ENCODE measurements at places on chromosomes 5 and 9. TPM values are rescaled to one million over a fixed set of nuclear protein-coding genes. Genes with fewer than 3 reads are reported as not detected.
A peak's percentile ranks its signal among the peaks of the same experiment; 100 is the strongest.

PDGFRB gene
- total RNA-seq: 56.0 TPM

FGF1 gene
- 2.5 TPM for total RNA-seq

CTXN3 gene
- 0.61 TPM for total RNA-seq

TMEM252 gene
- total RNA-seq: not detected

DNA sequence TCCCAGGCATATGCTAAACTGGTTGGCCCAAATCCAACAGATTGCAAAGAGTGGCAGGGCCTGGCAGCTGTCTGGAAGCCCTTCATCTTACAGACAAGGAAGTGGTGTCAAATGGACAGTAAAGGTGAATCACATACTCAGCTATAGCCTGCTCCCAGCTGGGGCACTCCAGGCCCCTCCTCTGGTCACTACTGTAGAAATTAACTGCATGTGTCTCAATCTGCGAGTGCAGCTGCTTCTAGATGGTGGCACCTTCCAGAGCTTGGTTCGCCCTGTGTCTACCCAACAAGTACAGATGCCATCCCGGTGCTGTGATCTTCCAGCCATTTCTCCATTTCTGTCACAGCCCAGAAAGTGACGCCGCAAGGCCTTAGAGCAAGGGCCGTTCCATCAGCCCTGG lies 50.2 kb downstream of the OTULIN start:
- peaks cover 15% of the 10 kb centered on the region for H3K4me1 ChIP-seq
- H3K27me3 ChIP-seq: no peaks in the 10 kb centered on the region
- H3K36me3 ChIP-seq: peaks cover 80% of the 10 kb centered on the region
- peak overlapping the region; percentile 71 for H3K27ac ChIP-seq
- DNase-seq: no peak

DNA sequence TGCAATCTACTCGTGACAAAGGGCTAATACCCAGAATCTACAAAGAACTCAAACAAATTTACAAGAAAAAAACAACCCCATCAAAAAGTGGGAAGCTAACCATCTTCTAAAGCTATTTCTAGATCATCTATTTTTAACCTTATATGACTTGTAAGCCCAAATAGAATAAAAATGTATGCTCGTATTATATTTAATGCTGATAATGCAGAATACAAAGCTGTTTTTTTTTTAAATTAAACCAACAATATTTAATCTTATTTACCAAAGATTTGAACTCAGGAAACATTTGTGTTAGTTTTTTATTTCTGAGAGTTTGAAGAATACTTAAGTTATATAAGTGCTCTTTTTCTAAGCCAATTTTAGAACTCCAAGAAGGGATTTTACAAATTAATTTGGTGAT lies 652.1 kb downstream of the LRRC70 start:
- no peak overlapping the region for H3K4me3 ChIP-seq
- DNase-seq: no peak
- no peak overlapping the region for H3K27ac ChIP-seq
- no peaks in the 10 kb centered on the region for H3K27me3 ChIP-seq
- no peaks in the 10 kb centered on the region for H3K36me3 ChIP-seq
- H3K4me1 ChIP-seq: no peaks in the 10 kb centered on the region

DNA sequence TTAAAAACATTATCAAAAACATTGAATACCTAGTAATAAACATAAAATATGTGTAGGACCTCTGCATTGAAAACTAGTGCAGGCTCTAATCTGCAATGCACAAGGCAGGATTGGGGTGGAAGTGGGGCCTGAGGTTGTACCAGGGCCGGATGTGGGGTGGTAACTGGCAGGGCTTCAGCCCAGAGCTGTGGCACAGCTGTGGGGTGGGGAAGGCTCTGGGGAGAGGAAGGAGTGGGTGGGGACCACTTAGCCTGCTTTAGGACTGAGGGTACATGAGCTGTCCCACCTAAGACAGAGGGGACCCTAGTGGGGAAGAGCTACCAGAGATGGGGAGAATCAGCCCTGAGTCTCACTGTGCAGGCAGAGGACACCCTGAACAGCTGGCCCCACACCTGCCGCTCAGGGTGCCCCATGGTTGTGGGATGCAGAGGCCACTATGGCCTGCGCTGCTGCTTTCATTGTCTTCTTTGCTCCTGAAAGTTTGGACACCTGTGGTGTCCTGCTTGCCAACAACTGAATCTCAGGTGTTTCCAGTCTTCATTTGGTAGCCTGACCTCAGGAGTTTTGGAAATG lies 311.4 kb downstream of the TLE4 start:
- H3K27me3 ChIP-seq: no peaks in the 10 kb centered on the region
- H3K4me3 ChIP-seq: no peak overlapping the region
- no peak overlapping the region for H3K27ac ChIP-seq
- no peak for DNase-seq
- H3K4me1 ChIP-seq: no peaks in the 10 kb centered on the region

DNA sequence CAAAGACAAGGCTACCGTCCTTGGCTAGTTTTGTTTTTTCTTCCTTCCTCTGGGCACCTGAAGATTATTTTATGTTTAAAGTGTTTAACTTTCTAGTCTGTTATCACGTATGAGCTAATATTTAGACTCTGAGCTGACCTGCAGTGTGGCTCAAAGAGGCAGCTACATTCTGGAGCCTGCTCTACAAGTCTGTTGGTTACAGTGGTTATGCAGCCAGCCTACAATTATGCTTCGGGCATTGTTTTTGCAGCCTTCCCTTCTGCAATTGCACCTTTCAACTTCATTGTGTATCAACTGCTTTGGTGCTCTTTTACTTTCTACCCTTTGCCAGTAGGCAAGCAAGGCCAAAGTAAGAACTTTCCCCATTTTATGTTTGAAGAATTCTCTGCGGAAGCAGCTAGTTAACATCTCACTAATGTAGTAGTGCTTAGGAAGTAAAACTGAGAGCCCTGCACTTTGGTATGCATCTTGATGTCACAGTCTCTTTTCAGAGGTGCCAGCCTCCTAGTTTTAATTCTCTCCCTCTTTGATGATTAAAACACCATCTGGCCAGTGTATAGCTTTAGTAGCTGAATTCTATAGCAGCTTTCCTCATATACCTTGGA lies 322.1 kb downstream of the FAM170A start:
- H3K27ac ChIP-seq: no peak overlapping the region
- no peaks in the 10 kb centered on the region for H3K27me3 ChIP-seq
- H3K4me3 ChIP-seq: no peak overlapping the region
- no peak for DNase-seq
- no peaks in the 10 kb centered on the region for H3K4me1 ChIP-seq
- no peaks in the 10 kb centered on the region for H3K36me3 ChIP-seq

DNA sequence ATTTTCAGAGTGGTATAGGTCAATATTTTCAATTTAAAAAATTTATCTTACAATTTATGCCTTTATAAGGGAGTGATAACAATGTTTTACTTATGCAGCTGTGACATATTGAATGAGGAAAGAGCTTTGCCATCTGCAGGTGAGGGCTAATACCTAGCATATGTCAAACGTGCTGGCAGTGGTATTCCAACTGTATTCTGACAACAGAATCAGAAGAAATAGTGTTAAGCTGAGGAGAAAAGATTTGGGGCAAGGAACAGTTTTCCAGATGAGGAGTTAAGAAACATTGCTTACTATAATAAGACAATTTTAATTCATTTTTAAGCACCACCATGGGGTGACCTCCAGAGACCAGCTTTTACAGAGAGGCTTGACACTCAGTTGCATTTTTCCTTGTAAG lies 267.8 kb upstream of the ZNF608 start:
- H3K27me3 ChIP-seq: no peaks in the 10 kb centered on the region
- no peak for DNase-seq
- H3K4me1 ChIP-seq: no peaks in the 10 kb centered on the region
- H3K27ac ChIP-seq: no peak overlapping the region

GRCh38 chr9:15612962-15613361 lies 60.1 kb downstream of the CCDC171 start:
- no peaks in the 10 kb centered on the region for H3K27me3 ChIP-seq
- DNase-seq: no peak
- no peak overlapping the region for H3K27ac ChIP-seq
- no peak overlapping the region for H3K4me3 ChIP-seq
